ENCODE measurements at places on chromosomes 4 and X.

- DNase-seq, result peak; percentile 85
Measured at GRCh38 chr4:152255437-152255836, 280.5 kb downstream of the FBXW7 start.

DNA sequence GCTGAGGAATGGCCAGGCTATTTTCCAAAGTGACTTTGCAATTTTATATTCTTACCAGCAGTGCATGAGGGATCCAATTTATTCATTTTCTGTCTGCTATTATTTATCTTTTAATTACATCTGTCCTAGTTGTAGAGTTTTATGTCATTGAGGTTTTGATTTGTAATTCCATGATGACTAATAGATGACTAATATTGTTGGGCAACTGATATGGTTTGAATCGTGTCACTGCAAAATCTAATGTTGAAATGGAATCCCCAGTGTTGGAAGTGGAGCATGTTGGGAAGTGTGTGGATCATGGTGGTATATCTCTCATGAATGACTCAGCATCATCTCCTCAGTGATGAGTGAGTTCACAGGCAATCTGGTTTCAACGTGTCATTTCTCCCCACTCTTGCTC, 201.5 kb downstream of the TBX22 start:
- no peak for DNase-seq

GRCh38 chr4:177434667-177435066, 7.6 kb downstream of the AGA start:
- DNase-seq, result no peak

- no peak for DNase-seq
Measured at GRCh38 chr4:136935871-136936270, 596.4 kb downstream of the PCDH18 start.

DNA sequence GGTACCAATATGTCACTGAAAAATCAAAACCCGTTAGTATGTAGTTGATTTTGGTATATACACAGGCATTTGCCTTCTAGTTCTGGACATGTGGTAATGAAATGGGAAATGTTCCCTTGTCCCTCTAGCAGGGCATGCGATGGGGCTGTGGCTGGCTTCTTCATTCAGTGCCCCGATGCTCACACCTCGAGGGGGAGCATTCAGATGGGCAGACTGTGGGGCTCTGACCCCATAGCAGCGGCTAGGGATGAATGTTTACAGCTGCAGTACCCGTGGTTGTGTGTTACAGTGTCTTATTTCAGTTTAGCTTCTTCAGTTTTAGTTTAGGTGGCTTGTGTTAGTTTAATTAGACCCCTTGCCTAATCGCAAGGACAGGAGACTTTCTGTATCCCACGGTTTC, 1741.0 kb upstream of the PCDH10 start:
- DNase-seq, result no peak

DNA sequence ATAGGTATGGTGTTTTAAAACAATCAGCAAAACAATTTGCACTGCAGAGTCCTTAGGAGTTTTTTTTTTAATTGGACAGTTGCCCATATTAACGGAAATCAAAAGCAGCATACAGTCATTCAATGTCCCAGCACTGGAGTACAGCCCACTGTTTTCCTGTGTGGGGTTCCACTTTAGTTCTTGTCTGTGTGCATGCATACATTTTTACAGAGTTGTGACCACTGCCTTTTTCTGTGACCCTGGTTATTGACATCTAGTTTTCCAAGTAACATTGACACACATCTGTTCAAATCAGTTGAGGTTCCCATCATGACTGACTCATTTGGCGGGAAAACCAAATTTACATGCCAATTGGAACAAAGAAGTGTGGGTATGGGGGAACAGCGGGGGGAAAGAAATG, 83.3 kb downstream of the HPRT1 start:
- DNase-seq, result no peak

GRCh38 chr4:163818673-163819072, 324.2 kb downstream of the TMA16 start:
- DNase-seq, result no peak

DNA sequence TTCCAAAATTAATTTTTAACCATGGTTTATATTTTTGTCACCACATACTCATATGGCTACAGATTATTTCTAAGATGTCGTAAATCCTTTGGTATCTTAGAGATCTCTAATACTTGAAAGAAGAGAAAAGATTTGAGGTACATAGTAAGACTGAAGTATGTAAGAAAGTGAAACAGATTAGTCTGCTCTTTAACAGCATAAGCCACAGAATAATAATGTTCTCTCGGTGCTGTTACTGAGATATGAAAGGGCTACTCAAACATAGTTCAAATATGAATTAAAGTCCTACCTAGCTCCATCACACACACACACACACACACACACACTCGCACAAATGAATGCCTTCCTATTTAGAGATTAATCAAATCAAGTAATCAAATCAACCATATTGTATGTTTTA, 274.1 kb upstream of the PCDH18 start:
- DNase-seq, result no peak
